ENCODE measurements at places on chromosomes 5 and 9.

DNA sequence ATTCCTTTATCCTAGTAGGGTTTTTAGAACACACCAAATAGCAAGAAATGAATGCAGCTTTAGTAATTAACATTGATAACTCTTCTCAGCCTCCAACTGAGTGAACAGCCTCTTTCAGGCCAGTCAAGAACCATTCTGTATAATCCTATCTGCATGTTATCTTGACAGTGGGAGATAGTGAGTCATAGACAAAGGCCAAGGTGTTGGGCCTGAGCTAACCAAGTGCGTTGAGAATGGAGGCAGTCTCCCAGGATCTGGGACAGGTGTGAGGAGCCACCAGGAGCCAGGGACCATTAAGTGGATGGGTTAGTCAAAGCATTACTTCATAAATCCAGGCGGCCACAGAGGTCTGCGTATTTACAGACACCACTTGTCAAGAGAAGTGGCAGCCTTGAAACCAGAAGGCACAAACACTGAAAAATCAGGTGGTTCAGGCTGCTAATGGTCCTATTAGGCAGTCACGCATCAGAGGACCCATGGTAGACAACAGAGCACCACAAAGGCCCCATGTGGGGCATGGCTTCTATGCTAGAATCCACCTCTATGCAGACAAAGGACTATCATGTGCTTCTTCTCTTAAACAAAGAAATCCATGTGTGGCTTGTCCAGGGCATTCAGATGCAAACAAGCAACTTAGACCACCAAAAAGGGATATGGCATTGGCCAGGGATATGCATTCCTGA, 409.7 kb upstream of the PIK3R1 start:
- no peak for DNase-seq

- no peak for DNase-seq
Measured at GRCh38 chr5:154162539-154163151, 27.9 kb upstream of the GALNT10 start.

DNA sequence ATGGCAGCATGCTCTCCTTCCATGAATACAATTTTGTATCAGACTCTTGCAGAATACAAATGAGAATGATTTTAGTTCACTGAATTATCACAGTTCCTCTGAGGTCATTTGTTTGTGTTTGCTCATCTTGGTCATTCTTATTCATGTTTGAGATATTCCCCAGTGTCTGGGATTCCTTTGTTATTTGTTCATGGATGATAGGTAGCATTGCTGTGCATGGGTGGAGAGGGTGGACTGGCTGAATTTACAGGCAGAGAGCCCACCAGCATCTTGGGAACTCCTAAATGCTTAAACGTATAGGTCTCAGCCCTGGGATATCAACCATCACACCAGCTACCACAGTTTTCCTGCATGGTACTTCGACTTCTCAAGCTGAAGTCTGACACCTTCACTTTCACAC, 459.8 kb downstream of the CCDC171 start:
- DNase-seq: no peak

- DNase-seq: no peak
Measured at GRCh38 chr9:1267141-1267570, 217.0 kb downstream of the DMRT2 start.

DNA sequence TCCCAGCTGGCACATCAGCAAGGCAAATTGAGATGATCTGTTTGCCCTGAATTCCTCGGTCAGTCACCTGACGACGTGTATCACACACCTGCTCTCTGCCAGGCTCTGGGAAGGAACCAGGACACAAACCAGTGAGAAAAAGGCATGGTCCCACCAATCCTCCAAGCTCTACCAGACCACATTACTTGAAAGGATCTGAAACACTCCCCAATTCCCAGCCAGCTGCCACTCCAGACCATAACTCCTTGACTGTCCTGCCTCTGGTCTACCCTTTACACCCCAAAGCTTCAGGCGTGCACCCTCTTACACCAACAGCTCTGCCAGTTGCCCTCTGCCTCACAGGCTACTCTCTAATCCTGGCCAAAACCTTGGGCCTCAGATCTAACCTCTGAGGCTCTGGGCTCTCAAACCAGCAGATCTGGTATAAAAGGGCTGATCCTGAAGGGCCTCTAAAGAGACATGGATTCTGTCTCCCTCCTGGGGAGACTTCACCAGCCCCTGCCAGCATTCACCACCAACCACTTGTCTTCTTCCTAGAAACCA, 6.8 kb downstream of the MGAT1 start:
- no peak for DNase-seq

DNA sequence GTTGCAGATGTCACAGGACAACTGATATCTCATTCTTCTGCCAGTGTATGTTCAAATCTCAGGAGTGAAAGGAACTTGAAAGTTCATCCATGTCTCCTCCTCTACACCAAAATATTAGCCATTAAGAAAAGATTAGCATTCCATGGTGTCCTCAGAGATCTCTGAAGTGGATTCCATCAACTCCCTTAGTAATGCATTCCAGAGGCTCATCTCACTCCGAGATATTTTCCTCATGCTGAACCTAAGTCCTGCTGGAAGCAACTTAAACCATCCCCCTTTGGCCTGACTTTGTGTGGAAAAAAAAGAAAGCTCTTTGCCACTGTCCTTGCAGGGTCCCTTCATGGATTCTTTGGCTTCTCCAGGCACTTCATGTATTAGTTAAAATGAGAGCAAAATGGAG, 155.7 kb upstream of the ZNF462 start:
- no peak for DNase-seq

DNA sequence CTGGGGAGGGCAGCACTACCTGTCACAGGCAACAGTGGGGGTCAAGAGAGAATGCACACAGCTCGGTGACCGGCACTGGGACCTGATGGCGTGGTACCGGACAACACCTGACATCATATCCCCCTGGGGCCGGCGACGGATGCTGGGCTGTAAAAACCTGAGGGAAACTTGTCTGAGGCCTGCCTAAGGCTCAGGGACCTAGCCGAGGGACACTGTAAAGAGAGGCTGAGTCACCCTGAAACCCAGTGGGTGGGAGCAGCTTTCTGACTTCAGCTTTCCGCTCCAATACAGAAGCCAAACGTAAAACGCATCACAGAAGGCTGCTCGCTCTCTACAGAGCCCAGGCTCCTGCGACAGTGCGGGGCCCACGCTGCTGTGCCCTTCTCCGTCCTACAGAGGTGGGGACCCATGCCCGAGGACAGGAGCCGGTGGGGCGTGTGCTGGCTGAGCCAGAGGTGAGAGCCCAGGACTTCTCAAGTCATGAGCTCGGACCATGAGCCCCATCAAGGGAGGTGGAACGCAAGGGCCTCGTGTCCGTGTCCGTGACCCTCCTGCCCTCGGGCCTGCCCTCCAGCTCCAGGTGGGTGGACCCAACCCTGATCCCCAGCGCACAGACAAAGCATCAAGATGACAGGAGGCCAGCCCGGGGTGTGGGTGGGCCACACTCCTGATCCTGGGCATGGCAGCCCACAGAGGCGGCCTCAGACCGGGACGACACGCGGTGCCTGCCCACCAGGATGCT, 5.3 kb downstream of the RALGDS start:
- DNase-seq: no peak

GRCh38 chr5:96344678-96345577, 88.1 kb downstream of the PCSK1 start:
- no peak for DNase-seq

- DNase-seq: no peak
Measured at GRCh38 chr5:138699482-138699881, 53.7 kb upstream of the CTNNA1 start.

- no peak for DNase-seq
Measured at GRCh38 chr5:78320401-78320800, 25.9 kb upstream of the AP3B1 start.

DNA sequence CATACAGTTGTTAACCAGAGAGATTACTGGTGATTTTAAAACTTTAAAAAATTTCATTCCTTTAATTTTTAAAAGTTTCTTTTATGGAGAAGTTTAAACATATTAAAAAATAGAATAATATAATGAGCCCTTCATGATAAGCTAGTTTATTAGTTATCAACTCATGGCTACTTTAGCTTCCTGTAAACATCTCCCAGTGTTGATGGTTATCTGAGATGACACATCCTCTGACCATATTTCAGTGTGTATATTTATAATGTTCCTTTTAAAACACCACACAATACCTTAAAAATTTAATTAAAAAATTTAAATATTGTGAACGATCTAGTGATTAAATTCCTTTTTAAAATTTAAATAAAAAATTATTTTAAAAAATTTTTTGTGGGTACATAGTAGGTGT, 74.1 kb downstream of the IPO11 start:
- no peak for DNase-seq

GRCh38 chr5:45696206-45696836, at the start of gene HCN1:
HCN1 (minus strand) TSS chr5:45696380.
- peak; percentile 61 for DNase-seq

DNA sequence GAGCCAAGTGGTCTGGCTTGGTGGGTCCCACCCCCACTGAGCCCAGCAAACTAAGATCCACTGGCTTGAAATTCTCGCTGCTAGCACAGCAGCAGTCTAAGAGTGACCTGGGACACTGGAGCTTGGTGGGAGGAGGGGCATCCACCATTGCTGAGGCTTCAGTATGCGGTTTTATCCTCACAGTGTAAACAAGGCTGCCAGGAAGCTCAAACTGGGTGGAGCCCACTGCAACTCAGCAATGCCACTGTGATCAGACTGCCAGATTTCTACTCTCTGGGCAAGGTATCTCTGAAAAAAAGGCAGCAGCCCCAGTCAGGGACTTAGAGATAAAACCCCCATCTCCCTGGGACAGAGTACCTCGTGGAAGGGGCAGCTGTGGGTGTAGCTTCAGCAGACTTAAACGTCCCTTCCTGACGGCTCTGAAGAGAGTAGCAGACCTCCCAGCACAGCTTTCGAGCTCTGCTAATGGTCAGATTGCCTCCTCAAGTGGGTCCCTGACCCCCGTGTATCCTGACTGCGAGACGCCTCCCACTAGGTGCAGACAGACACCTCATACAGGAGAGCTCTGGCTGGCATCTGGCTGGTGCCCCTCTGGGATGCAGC, 18.2 kb upstream of the STK32A start:
- DNase-seq: no peak

All from activated naive CD4-positive, alpha-beta T cell treated with anti-CD3 and anti-CD28 coated beads, Interleukin-2, amount 50 U/mL, for 72 hours (primary cell).